ENCODE measurements at places on chromosomes 6 and 20.

DNA sequence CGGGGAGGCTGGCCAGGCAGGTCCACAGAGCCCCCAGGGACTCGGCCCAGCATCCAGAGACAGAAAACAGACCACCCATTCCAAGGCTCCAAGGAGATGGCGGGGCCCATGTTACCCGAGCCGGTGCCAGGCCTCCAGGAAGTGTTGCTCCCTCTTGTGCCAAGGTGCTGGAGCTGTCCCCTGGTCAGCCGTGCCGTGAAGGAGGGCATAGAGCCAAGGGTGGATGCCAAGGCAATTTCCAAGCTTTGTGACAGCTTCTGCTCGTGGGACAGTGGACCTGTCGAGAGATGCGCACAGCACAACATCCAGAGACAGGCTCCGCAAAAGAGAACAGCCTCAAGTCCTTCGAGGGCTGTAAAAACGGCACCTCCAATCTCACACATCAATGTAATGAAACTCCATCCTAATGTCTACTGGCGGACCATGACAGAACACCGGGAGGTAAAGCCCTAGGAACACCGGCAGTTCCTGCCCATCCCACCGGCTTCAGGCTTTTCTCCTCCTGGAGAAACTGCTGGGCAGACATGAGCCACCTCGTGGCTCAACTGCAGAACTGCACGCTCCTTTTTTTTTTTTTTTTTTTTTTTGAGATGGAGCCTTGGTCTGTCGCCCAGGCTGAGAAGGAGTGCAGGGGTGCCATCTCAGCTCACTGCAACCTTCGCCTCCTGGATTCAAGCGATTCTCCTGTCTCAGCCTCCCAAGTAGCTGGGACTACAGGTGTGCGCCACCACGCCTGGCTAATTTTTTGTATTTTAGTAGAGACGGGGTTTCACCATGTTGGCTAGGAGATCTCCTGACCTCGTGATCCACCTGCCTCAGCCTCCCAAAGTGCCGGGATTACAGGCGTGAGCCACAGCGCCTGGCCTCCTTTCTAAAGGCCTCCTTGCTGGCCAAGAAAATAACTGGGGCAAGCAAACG, 30.9 kb upstream of the AVP start:
- DNase-seq = peak; percentile 13

DNA sequence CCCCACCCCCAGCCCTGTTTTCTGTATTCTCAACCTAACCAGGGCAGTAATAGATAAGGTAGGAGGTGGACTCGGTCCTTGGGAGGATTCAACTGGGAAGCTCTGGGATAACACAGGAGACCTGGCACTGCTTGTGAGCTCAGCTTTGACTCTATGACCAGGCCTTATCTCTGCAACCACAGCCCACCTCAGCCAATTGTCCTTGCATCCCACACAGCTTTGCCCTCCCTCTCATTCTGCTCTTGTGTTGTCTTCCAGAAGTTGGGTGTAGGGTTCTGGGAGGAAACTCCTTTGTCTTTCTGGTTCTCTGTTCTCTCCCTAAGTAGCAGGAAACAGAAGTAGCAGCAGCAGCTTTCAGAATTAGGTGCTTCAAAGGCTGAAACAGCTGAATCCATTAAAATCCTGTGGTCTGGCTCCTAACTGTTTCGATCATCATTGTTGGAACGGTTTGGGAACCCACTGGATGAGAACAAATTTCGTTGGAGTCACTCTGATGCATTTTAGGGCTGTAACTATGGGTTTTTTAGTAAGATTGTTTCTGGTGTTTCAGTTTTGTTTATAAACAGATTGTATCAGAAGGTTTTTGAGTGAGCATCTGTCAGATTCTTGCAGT, 32.4 kb upstream of the SNX9 start:
- DNase-seq = no peak

GRCh38 chr20:57481281-57481711, 43.6 kb downstream of the CTCFL start:
- no peak for DNase-seq

DNA sequence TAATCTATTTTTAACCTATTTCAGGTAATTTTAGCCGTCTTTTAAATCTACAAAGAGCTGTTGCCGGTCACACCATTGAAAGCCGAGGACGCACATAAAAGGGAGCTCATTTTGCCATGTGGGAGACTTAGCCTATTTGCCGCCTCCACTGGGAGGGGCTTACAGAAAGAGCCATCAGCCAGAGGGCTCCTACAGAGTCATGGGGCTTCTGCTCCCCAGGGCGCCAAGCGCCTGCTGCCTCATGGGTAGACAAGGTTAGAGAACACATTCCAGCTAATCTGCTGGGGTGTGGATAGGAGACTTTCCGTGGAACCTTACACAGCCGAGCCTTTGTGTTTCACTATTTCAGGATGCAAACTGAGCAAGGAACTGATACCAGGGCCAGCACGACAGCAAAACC, 12.6 kb downstream of the PCMTD2 start:
- DNase-seq = no peak

- DNase-seq = peak; percentile 54
Measured at GRCh38 chr20:17910828-17911294, 57.7 kb downstream of the SNX5 start.

- no peak for DNase-seq
Measured at GRCh38 chr20:58459058-58459750, 56.0 kb downstream of the APCDD1L start.

DNA sequence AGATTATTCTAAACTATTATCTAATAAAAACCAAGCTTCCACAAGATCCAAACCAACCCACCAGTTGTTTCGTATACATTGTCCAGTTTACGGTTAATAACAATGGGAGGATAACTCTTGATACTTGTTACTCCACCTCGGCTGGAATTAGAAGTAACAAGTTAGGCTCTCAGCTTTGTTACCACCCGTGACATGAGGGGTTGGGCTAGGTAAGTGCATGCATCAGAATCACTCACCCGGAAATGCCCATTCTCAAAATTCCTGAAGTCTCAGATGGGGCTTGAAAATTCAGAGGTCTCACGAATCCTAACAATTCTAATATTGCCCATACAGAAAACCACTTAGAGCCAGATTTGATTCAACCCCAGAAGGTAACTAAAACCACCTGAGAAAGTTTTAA, 27.0 kb upstream of the SERPINB1 start:
- DNase-seq = no peak

DNA sequence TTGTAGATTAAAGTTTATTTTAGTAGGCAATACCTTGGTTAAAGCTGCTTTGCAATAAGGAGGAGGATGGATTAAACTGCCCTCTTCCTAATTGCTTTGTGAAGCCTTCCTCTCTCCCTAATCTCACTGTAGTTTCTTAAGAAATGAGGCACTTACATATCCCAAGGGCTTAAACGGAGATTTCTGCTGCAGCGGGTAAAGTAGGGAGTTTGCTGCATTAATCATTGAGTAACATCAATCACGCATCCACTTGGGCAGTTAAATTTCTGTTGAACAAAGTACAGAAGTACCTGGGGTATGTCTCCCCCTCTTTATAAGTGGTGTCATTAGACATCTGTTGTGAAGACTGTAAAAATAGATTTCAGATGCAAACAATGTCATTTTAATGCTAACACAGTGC, 29.5 kb upstream of the ARID1B start:
- DNase-seq = no peak

DNA sequence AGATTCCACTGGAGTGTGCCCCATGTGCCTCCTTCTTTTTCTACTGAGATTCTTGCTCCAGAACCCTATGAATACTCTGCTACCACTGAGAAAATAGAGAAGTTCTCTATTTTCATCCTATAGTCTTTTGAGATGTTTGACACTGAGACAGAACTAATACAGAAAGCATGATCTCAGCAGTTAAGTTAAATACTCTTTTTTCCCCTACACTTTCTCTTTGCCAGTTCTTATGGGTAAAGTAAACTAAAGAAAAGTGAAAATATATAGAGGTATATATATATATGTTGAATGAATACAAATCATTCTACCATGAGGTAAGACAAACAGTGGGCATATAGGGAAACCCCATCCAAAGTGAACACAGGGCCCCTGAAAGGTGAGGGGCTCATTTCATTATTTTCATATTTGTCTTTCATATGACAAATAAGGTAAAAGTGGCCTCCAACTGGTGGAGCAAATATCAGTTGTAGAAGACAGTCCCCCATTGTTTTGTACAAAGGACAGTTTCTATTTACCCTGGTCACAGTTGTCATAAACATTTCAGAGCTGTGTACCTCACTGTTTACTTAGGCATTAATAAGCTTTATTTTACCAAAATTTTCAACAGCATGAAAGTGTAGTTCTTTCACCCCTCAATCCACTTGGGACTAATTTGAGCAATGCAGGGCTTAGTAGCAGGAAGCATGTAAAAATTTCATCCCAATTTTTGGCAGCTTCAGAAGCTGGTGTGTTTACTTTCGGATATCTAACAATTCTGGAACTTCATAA, 188.3 kb upstream of the MARCKS start:
- no peak for DNase-seq

DNA sequence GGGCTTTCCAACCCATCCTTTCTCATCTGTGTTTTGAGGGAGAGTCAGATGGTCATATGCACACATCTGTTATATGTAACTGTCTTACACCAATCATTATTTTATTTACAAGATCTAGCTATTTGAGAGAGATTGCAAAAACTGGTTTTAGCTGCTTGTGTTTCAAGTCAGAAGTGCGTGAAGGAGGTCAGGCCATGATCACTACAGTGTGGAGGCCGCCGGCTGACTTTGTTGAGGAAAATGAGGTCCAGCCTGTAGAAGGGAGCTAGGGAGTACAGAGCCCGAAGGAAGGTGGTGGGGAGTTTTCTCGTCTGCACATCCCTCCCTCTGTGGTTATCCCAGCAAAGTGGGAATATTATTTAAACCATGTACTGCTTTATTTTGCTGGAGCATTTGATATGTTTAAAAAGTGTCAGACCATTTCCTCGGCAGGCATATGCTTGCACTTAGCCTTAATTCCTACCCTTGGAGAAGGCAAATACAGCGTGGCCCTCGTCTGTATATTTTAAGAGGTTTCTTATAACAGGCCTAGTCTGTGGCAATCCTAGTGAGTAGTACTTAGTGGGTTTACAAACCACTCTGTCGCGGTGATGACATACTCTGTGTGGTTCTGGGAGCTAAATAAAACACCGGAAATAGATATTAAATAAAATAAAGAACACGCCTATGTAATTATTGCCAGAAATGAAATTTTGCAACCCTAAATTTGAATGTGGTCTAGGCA, 95.6 kb downstream of the UST start:
- DNase-seq = no peak

DNA sequence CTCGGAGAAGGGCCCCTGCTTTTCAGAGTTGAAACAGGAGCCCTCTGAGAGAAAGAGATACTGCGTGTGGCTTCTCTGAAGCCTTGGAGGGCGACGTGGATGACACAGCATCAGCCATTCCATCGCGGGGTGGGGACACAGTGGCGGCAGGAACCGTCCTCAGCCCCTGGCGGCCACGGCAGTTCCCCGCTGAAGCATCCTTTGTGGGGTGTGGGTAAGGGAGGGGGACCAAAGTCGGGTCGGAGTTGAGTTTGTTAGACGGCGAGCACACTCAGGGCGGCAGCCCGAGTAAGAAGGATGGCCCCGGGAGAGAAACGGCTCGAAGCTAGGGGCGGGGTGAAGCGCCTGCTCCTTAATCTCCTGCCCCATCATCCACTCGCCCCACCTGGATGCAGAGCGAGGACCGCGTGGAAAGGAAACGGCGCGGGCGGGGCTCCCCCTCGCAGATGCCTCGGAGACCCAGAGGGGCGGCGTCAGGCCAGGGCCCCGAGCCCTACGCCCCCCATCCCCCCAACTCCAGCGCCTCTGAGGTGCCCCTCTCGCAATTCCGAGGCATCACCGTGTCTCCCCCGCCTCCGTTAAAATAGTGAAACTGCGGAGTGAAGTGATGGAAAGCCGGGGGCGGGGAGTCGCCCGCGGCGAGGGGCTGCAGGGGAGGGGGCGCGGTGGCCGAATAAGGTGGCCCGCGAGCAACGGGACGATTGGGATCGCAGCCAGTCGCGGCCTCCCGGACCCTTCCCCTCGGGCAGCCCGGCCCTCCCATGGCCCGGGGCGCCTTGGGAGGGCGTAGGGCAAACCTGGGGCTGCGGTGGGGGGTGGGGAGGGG, 796 bp upstream of the RREB1 start:
- no peak for DNase-seq

DNA sequence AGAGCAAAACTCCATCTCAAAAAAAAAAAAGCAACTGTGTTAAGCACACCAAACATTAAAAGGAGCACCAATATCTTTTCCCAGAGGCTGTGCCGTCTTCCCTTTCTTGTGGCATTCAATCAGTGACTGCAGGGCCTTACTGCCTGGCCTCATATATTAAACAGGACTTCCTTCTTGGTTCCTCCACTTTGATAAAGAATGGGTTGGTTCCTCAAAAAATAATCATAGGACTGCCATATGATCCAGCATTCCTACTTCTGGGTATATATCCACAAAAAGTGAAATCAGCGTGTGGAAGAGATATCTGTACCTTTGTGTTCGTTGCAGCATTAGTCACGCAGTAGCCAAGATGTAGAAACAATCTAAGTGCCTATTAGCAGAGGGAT, 40.3 kb upstream of the GFOD1 start:
- no peak for DNase-seq

- peak; percentile 69 for DNase-seq
Measured at GRCh38 chr6:41723530-41724227, 11.7 kb downstream of the TFEB start.

DNA sequence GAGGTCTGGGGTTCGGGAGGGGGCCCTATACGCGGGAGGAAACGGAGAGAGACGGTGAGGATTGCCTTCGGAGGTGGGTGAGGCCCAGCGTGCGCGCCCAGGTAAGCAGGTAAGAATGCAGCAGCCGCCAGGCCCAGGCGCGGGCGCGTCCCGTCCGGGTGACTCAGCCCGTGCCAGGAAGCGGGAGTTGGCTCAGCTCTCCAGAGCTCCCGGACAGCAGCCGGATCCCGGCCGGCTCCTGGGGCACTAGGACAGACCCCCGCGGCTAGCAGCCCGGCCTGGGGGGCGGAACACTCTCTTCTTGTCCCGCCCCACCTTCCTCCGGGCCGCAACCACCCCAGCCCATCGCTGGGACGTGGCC, 1.5 kb upstream of the MDFI start:
- no peak for DNase-seq

DNA sequence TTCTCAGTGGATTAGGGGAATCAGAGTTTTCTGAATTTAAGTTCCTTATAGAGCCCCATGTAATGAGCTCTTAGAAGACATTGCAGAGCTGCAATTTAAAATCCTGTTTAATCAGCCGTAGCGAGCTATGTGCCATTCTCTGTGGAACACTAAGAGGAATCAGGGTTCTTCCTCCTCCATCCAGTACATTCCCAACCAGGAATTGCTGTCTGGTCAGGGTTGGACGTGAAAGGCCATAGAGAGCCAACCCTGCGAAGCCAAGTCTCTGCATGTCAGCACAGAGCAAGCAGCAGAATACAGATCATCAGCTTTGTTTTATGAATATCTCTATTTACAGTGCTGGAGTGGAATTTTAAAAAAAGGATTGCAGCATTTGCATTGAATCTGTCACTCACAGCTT, 366.0 kb downstream of the LAMA2 start:
- DNase-seq = no peak

- DNase-seq = no peak
Measured at GRCh38 chr6:106102034-106102433, 15.9 kb downstream of the PRDM1 start.

DNA sequence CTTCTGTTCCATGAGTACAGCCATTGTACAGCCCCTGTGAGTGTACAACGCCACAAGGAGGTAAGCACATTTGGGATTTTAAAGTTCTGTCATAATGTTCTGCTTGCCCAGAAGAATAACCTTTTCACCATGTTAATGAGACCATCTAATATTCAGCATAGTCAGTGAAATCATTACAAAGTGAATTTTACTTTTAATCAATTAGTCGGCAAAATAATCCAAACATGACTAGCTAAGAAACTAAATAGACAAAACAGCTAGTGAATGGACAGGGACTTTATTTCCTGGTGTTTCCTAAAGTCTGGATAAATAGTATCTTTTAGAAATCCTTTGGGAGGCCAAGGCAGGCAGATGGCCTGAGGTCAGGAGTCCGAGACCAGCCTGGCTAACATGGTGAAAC, 69.0 kb upstream of the NRSN1 start:
- DNase-seq = no peak
